AML-193 (cell line): ENCODE measurements at places on chromosomes 1 and 21.
A peak's percentile ranks its signal among the peaks of the same experiment; 100 is the strongest.

GRCh38 chr1:175191659-175192058 lies 917 bp downstream of the KIAA0040 start:
- no peak for DNase-seq

GRCh38 chr1:202235856-202236837 lies 42.5 kb downstream of the LGR6 start:
- peak; percentile 28 for DNase-seq

DNA sequence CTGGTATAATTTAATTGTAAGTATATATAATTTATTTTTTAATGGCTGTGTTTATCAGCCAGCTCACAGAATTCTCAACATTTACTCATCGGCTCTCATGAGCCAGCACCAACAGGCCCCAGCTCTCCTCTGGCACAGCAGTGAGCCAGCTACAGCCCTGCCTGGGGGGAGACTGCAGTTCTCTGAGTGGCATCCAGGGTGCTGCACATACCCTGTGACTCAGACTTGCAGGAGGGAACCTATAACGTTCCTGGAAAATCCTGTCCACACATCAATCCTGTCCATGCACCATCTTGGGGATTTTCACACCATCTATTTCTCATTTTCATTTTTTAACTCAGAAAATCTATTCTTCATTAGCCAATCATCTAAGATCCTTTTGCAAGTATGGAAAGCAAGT lies 36.5 kb downstream of the FHAD1 start:
- no peak for DNase-seq

- no peak for DNase-seq
Observed at GRCh38 chr1:32870615-32871363, at the start of gene FNDC5. TSS of gene FNDC5 (minus strand) at chr1:32870912.

DNA sequence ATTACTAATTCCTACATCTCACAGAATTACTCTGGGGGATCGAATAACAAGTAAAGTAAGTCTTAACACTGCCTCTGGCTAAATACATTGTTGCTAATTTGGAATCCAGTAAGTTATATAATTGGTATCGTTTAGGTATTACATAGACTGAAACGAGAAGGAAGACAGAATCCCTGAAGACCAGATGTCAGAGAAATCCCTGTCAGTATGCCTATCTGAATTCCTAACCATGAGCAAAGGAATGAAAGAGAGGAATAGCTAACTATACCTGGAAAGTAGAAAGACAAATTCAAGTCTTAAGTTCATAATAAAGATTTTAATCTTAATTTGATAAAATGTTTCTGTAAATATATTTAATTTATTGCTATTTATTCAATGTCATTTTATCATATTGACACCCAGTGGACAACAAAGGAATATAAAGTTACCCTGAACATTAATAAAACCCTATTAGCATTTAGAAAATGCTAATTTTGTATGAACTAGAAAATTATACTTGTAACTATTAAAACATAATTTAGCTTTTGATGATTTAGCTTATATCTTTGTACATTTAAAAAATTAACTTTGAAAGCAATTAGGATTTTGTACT lies 11.4 kb downstream of the DEPDC1 start:
- DNase-seq: no peak

- no peak for DNase-seq
Observed at GRCh38 chr1:222066539-222066938, 324.6 kb upstream of the DUSP10 start.

DNA sequence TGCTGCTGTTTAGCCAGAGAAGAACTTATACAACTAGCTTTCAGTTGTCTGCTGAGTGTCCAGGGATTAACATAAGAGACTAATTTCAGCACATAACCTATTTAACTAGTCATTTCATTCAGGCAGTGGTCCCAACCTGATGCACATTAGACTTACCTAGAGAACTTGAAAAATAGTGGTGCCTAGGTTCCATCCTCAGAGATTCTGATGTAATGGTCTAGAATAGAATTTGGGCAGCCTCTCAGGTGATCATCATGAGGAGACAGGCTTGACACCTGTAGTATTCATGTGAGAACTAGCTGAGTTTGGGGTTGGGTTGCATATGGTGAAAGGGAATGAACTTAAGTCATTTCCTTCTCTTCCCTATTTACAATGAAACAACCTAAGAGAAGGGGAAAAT lies 24.8 kb downstream of the CNST start:
- no peak for DNase-seq

DNA sequence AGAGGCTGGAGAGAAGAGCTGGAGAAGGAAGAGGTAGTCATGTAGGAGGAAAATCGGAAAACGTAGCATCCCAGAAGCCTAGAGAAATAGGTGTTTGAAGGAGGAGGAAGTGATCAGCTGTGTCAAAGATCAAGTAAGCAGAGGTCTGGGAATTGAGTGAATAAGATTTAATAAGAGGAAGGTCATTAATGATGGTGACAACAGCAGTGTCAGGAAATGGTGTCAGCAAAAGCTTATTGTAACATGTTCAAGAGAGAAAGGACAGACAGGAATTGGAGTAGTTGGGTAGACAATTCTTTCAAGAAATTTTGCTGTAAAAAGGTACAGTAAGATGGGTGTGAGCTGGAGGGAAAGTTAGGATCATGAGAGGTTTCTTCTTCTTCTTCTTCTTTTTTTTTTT lies 41.6 kb upstream of the SLC6A9 start:
- DNase-seq: no peak
